ENCODE measurements at places on chromosomes 5 and 9.
A peak's percentile ranks its signal among the peaks of the same experiment; 100 is the strongest.

- DNase-seq = no peak
Measured at GRCh38 chr5:53164478-53165165, 55.1 kb upstream of the MOCS2 start.

DNA sequence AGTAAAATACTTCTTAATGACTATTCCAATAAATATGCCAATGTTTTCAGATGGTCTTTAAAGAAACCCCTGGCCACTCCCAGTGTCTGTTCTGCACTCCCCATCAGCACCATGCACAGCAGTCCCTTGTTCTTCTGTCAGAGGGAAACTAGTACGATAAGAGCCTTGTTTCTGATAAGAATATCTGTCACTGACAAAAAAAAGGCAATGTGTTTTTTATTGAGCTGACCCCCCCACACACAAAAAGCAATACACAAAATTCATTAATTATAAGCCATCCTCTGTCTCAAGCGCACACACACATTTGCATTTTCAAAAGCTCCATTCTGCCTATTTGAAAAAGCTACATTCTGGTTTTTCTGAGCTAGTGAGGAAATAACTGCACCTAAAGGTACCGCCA is 119.1 kb downstream of the ENC1 start:
- DNase-seq = no peak

GRCh38 chr9:107422189-107423185 is 67.1 kb downstream of the KLF4 start:
- peak; percentile 3 for DNase-seq

GRCh38 chr9:107269681-107270080 is 13.4 kb upstream of the RAD23B start:
- no peak for DNase-seq

- no peak for DNase-seq
Measured at GRCh38 chr9:107571148-107571547, 81.6 kb upstream of the KLF4 start.

DNA sequence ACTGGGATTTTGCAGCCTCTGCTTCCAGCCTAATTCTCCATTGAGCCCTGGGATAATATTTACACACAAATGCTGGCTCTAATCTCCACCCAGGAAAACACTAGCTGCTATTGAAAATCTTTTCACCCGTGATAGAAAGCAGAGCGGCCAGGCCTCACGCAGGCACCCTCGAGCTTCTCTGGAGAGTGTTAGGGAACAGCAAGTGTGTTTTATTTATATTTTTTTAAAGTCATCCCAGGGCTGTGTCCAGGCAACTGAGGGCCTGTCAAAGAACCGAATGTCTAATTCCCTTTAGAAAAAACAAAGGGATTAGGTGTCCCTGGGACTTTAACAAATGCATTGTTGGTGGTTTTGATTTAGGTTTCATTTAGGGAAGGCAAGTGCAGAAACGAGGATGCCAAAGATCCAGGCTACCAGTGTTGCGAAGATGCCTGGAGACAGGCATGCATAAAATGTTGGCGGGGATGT is 51.2 kb upstream of the SPRY4 start:
- no peak for DNase-seq

- no peak for DNase-seq
Measured at GRCh38 chr9:89474939-89475338, 23.0 kb downstream of the SEMA4D start.

DNA sequence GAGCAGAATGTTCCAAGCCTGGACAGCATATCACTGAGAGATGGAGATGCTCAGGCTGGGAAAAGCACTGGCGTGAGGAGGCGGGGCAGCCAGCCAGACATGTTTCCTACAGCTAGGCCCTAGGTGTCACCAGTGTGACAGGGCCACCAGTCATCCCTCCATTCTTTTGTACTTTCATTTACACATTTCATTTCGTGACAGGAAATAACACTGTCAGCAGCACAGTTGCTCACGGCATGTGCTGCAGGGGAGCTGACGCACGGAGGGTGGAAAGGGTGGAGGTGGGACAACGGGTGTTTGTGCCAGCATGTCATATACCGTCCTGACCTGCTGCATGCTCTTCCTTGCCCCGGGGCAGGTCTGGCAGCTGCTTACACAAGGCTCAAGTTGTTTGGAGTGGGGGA is 14.8 kb upstream of the CEMIP2 start:
- DNase-seq = peak; percentile 80

DNA sequence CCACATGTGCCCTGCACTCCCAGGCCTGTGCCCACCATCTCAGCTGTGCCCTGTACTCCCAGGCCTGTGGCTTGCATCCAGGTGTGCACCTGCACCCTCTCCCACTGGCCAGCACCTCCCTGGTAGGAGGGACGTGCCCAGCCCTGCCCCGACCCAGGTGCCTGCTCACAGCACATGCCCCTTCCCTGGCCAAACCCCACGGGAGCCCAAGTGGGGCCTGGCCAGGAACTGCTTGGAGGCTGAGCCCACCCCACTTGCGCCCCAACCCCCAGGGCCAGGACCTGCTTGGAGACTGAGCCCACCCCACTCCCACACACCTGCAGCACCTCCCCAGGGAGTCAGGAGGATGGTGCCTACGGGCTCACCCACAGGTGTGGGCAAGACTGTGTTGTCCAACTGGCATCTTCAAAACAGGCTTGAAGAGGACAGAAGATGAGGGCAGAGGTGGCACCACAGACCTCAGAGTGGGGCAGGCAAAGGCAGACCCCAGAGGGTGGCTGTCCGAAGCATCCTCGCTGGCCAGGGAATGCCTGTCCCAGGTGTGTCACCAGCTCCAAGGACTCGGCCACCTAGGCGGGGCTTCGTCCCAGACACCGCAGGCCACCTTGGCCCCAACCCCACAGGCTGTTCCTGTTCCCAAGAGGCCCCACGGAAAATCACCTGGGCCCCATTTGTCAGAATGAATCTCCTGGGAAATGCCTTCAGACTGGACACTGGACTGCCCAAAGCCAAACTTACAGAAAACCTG is 10.8 kb downstream of the ZDHHC11B start:
- DNase-seq = no peak

- no peak for DNase-seq
Measured at GRCh38 chr9:107875571-107875980, 386.0 kb upstream of the KLF4 start.

- DNase-seq = no peak
Measured at GRCh38 chr5:129246088-129246487, 151.5 kb downstream of the ISOC1 start.

- DNase-seq = no peak
Measured at GRCh38 chr5:172952034-172952511, 7.2 kb upstream of the RPL26L1 start.

DNA sequence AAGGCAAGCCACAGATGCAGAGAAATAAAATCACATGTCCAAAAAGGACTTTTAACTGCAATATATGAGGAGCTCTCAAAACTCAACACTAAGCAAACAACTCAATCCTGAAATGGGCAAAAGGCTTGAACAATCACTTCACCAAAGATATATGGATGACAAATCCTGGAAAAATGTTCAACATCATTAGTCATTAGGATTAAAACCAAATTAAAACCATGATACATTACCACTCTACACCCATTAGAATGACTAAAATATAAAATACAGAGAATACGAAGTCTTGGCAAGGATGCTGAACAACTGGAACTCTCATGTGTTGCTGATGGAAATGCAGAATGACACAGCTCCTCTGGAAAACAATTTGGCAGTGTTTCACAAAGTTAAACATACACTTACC is 277.4 kb downstream of the TLE1 start:
- no peak for DNase-seq

DNA sequence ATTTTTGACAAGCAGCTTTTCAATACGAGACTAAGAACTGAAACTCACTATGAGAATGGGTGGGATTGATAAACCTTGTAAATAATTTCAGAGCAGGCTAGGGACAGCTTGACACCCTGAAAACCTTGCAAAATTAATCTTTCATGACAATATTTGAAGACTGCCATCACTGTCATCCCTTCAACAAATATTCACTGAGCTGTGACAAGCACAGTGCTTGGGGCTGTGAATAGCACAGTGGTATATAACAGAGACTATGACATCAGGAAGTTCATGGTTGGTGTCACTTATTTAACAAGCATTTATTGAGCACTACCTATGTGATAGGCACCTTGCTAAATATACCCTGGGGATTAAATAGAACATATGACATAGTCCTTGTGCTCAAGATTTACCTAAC is 741.0 kb upstream of the RIOK2 start:
- DNase-seq = no peak

- DNase-seq = no peak
Measured at GRCh38 chr9:89550346-89550927, 52.5 kb upstream of the SEMA4D start.

- no peak for DNase-seq
Measured at GRCh38 chr5:121968910-121969607, 7.3 kb downstream of the SRFBP1 start.

DNA sequence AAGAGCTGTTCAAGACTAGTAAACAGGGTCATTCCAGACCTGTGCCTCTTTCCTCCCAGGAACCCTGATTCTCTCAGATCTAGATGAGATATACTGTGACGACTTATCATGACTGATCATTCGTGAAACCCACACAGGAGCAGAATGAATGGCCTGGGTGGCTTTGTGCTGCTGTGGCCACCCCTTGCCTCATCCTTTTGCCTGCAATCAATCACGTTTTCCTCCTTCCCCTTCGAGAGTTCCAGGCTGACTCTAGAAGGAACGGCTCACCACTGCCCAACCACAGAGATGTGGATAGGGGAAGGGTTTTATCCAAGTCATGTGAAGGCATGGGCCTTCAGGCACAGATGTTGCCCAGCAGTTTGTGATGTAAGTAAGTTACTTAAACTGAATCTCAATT is 5.8 kb downstream of the ANXA6 start:
- peak; percentile 32 for DNase-seq

DNA sequence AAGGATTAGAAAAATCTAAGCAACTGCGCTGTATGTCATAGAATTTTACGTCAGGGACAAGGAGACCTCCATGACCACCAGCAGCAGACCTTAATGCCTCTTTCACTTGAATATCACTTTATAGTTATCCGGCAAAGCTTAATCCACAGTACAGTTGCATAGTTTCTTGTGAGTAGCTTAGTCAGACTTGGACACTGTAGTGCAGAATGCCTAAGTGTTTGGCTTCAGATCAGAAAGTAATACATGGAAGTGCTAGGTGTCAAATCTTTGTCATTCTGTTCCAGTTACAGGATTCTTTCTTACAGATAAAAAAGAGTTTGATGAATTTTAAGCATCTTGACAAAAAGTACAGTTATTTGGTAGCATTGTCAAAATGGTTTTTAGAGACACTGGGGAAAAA is 239.9 kb upstream of the PAPPA start:
- no peak for DNase-seq

GRCh38 chr5:56175488-56175887 is 57.6 kb downstream of the ANKRD55 start:
- DNase-seq = no peak

- DNase-seq = no peak
Measured at GRCh38 chr9:134341306-134341705, 15.1 kb downstream of the RXRA start.

- DNase-seq = peak; percentile 21
Measured at GRCh38 chr9:129352146-129352865, 174.2 kb upstream of the IER5L start.

DNA sequence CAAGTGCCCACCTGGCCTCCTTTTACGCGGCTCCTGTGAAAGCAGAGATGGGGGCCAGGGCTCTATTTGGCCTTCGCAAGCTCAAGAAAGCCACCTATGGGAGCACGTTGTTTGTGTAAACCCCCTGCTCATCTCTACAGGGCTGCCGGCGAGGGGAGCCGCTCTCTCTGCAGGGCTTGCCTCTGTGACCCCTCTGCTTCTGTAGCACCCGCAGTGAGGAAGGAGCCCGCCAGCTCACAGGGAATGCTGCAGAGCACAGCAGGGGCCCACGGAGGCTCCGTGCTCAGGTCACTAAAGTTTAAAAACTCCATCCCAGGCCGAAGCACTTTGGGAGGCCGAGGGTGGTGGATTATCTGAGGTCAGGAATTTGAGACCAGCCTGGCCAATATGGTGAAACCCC is 376.8 kb downstream of the IRX2 start:
- DNase-seq = no peak

DNA sequence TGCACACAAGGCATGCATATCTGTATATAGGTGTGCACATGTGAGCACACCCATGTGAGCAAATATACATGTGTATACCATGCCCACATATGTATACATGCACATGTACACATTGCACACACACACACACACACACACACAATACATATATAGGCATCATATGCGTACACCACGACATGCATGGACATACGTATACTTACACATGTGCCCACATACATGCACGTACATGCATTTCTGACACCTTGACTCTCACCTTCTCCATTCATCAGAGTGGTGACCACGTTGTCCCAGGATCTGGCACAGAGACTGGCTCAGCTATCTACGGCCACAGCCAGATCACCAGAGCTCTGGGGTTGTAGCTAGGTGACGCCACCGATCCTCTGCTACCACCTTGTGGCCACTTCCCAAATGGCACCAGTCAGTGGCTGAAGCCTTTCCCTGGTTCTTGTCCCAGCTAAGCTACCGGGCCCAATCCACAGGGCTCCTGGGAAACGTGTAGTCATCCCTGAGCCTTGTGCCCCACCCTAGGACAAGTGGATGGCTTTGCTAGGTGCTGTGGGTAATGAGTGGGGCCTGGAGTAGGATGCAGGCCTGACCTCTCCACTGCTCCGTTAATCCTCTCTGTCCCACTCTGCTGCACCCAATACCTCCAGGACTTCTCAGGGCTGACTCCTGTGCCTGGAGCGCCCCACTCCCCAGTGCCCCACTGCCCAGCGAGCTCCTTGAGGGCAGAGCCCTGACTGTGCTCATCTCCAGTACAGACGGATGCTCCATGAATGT is 194.4 kb downstream of the RGS3 start:
- DNase-seq = peak; percentile 80

DNA sequence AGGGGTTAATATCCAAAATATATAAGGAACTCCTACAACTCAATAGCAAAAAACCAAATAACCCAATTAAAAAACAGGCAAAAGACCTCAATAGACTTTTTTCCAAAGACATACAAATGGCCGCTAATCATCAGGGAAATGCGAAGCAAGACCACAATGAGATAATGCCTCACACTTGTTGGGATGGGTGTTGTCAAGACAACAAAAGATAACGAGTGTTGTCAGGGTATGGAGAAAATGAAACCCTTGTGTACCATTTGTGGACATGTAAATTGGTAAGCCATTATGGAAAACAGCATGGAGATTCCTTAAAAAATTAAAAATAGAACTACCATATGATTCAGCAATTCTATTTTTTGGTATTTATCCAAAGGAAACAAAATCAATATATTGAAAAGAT is 620.2 kb downstream of the ACTL7B start:
- DNase-seq = no peak

- DNase-seq = no peak
Measured at GRCh38 chr5:164475339-164475977, 970.0 kb downstream of the MAT2B start.

DNA sequence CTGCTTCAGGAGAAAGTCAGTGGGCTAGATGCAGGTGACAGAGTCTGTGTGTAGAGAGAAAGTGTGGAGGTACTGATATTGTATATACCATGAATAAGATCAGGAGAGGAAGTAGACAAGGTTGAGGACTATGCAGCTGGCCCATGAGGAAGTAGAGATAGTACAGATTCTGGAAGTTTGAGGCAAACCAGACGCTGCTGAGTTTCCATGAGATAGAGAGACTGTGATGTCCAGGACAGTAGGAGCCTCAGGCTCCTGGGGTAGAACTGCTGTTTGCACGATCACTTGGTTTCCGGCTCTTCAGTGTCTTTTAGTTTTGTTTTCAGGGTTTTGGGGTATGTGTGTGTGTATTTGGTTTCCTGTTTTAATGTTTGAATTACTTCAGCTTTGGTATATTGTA is 13.6 kb downstream of the OTULINL start:
- DNase-seq = no peak

- DNase-seq = no peak
Measured at GRCh38 chr5:93433422-93433821, 147.6 kb downstream of the NR2F1-AS1 start.

All from stimulated activated CD4-positive, alpha-beta T cell treated with anti-CD3 and anti-CD28 coated beads, Interleukin-4, amount 100 ng/mL, for 1 hour (primary cell).